ENCODE measurements at places on chromosomes 13 and 19. TPM values are rescaled to one million over a fixed set of nuclear protein-coding genes. Genes with fewer than 3 reads are reported as not detected.

LYL1 gene
- 22.6 TPM for total RNA-seq

NLRP11 gene
- not detected for total RNA-seq

SERTM1 gene
- not detected for total RNA-seq

DNA sequence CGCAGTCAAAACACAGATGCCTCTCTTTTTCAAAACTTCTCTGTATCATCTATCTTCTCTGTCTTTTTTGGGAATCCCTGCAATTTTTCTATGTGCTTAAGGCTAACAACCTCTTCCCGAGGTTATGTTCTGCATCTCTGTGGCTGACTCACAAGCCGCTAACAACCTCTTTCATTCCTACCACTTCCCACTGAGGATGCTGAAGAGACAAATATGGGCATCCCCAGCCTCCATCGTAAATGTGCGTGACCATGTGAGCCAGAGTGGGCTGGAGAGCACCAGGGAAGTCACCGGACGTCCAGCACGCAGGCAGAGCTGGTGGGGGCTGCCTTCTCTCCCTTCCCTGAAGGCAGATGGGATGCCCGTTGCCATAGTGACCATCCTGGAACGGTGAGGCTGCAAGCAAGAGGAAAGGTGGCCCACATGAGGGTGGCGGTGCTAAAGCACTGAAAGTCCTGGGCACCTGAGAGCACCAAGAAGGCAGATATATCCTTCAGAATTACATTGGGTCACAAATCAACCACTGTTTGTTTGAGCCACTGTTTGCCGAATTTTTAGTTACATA lies 122.8 kb downstream of the SHISA2 start:
- DNase-seq: no peak

ZNF135 gene
- total RNA-seq: 2.5 TPM

ZNF556 gene
- total RNA-seq: not detected

GRCh38 chr13:40986101-40986856 lies 32.8 kb downstream of the ELF1 start:
- DNase-seq: no peak

ICAM5 gene
- total RNA-seq: 2.4 TPM

- no peak for DNase-seq
Measured at GRCh38 chr13:106132216-106132615, 403.2 kb downstream of the EFNB2 start.

DNA sequence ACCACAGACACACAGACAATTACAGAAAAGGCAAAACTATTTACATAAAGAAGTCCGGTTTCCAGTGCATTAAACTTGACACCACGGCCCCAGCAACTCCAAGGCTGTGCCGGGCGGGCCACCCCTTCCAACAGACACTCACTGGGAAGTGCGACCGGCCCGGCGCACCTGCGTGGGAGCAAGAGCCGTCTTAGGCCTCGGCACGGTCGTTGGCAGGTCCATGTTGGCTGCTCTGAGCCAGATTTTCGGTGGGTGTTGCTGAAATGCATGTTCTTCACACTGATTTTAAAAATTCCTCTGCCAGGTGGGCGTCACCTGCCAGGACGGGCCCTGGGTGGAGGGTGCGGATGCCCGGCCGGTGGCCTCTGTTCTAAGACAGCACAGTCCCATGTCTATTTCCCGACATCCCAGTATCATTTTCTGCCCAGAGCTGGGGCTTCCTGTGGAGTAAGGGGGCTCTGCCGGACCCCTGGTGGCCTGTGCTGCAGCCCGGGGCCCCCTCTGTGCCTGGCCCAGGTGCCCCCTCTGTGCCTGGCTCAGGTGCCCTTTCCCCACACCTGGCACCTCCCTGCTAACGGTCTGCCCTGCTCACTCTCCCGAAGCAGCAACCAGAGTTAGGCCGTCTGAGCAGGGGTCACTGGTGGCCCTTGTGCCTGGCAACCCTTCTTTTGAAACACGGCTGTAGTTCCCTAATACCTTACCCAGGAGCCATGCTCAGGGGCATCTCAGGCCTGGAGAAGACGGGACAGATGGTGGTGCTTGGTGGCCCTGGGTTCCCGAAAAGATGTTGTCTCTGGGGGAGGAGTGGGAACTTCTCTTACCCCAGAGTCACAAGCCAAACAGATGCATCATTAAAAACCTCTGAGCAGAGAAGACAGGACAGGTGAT lies 9.2 kb downstream of the TMEM255B start:
- DNase-seq: no peak

- no peak for DNase-seq
Measured at GRCh38 chr19:48443731-48444128, 2.1 kb upstream of the GRWD1 start.

DNA sequence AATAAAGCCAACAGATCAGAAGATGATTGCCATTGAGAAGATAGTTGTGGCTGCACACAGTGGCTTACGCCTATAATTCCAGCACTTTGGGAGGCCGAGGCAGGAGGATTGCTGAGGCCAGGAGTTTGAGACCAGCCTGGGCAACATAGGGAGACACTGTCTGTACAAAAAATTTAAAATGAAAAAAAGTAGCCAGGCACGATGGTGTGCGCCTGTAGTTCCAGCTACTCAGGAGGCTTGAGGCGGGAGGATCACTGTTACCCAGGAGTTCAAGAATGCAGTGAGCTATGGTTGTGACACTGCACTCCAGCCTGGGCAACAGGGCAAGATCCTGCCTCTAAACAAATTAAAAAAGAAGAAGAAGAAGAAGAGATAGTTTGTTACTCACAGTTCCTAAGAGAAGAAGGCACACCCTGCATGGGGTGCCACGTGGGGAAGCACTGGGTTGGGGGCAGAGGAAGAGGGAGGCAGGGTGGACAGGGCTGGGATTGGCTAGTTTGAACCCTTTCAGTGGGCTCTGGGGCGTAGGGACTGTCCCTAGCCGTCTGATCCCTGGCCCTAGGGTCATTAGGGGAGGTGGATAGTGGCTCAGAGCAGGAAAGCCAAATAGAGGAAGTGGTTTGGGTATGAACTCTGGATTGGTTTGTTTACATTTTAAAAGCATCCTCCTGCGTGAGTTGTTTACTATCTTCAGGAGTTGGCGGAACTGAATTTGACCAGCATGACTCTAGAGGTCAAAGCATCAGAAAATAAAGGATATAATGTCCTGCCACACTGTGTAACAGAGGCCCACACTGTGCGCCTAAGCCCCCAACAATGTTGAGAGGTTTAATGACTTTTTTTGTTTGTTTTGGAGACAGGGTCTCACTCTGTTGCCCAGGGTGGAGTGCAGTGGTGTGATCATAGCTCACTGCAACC lies 60.5 kb upstream of the MEDAG start:
- no peak for DNase-seq

GRCh38 chr19:963486-963951 lies 20.6 kb upstream of the WDR18 start:
- no peak for DNase-seq

- no peak for DNase-seq
Measured at GRCh38 chr13:46885018-46885417, 11.8 kb downstream of the HTR2A start.

- DNase-seq: no peak
Measured at GRCh38 chr19:8113017-8113416, 36.4 kb downstream of the FBN3 start.

- DNase-seq: no peak
Measured at GRCh38 chr13:23778879-23779278, 110.3 kb downstream of the MIPEP start.

Data from naive thymus-derived CD4-positive, alpha-beta T cell (primary cell).